Dermis blood vessel endothelial cell (primary cell): ENCODE measurements at places on chromosomes 16 and 17.

- no peak for DNase-seq
Observed at GRCh38 chr16:58578642-58579041, 51.0 kb downstream of the CNOT1 start.

DNA sequence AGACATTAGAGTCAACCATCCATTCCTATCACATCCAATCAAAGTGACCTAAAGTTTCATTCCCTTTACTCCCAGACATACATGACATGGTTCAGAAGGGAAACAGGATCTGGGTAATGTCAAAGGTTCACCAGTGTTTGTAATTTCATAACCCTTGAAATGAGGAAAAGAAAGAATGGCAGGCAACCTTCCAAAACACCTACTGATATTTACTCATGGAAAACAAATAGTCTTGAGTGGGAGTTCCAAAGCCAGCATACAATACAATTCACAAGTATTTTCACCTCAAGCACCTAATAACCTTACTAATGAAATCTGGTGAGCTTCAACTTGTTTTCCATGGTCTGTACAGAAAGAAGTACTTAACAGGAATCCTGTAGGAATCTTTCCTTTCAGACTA, 72.5 kb upstream of the AXIN2 start:
- DNase-seq: peak; percentile 83

DNA sequence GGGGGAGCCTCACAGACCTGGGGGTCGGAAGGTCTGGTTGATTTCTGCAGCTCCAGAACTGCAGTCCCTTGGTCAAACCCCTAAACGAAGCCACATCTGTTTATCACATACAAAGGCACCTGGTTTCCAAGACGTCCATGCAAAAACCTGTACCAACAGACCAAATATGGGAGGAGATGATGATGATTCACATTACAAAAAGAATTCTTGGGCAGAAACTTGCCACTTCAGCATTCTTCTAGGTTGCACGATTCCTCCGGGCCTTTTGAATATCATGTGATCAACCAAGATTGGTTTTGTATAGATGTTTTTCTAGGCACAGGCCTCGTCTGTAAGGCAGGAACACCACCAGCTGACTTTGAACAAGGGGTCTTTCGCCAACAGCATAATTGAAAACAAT, 466.3 kb downstream of the SOX9 start:
- DNase-seq: no peak

DNA sequence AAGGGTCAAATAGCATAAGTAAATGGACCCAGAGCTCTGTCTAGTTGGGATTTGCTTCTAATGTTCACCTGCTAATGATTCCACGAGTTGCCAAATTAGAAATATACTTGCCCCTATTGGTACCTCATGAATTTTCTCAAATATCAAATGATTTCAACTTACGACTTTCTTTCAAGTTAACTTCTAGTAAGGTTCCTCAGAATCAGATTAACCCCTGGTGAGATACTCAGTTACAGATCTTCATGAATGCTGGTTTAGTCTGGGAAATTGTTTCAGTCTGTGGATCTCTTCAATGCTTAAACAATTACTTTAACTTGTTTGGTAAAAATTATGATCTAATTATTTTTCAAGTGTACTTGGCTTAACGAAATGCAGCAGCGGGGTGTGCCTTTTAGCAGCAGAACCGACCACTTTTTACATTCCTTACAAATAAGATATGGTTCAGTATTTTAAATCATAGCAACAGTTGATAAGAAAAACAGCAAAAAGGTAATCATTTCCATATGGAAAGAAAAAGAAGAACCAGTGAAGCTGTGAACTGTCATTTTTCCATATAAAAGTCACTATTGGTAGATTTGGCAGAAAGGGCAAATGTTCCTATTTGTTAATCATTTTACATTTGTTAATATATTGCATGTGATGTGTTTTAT, 34.5 kb downstream of the TUBD1 start:
- DNase-seq: no peak

DNA sequence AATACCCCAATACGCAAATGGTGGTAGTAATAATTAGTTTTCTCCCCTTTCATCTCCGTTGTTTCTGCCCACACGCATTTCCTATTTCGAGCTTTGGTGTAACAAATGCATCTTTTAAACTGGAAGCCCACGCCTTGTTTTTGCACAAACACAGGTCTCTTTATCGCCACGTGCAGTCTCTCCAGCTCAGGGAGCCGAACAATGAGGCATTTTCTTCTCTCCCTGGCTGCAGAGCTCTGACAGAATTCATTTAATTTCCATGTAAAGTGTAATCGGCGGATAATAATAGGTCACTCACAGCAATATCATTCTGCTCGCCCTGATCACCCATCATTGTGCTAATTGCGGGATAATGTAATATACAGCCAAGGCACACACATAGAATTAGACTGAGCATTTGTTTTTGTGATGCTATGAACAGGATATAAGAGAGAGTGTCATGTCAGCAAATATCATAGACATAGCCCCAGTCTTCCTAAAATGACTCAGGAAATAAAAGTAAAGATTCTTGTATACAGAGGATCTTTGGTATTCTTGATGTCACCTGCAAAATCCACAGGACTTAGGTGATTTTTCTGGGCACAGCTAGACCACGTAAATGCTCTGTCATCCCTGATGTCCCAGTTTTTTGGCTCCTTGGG, 452.6 kb upstream of the CDH11 start:
- DNase-seq: no peak

GRCh38 chr16:84614623-84614967, 3.3 kb downstream of the COTL1 start:
- no peak for DNase-seq

GRCh38 chr16:83336603-83337002, 471.2 kb upstream of the HSBP1 start:
- DNase-seq: peak; percentile 89

GRCh38 chr16:24906199-24906808, 60.5 kb downstream of the SLC5A11 start:
- peak; percentile 54 for DNase-seq
